ENCODE measurements at places on chromosomes 6 and 20.
A peak's percentile ranks its signal among the peaks of the same experiment; 100 is the strongest.

DNA sequence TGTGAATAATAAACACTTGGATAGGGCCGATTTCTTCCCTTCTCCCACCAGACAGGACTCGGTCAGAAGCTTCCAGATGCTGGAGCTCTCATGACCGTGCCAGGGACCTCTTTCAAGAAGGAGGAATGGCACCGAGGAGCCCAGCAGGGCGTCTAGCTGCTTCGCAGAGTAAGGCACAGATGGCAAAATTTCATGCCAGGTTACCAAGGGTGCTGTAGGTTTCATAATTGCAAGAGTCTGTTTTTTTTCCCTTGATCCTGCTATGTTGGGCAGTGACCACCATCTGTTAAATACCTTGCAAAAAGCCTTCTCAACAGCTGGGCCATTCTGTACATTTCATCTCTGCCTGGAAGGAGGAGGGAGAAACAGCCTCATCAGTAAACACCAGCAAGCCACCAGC lies 111.8 kb downstream of the EDN3 start:
- H3K4me3 ChIP-seq, result no peak overlapping the region
- peaks cover 28% of the 10 kb centered on the region for H3K27me3 ChIP-seq
- H3K27ac ChIP-seq, result no peak overlapping the region
- no peak for ATAC-seq

- peak overlapping the region; percentile 2 for H3K27ac ChIP-seq
- H3K4me1 ChIP-seq, result peaks cover 85% of the 10 kb centered on the region
- no peak for ATAC-seq
- H3K27me3 ChIP-seq, result no peaks in the 10 kb centered on the region
These were observed 58.2 kb downstream of the NFATC2 start for GRCh38 chr20:51484141-51484815.

DNA sequence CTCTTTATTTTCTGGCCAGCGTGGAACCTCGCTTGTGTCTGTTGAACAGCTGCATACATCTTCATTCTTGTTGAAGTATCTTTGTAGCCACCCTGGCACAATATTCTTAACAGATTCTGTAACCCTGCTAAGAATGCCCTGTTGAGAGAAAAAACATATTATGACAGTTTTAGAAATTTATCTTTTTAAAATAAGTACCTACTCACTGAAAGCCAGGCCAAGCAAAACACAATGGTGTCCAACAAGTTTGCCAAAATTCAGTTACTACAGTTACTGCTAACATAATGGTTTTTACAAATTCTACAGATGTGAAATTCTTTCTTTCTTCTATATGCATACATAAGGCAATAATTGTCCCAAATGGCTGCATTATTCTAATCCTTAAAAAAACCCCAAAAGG lies 18.2 kb downstream of the NUP153 start:
- H3K27me3 ChIP-seq, result no peaks in the 10 kb centered on the region
- H3K27ac ChIP-seq, result no peak overlapping the region
- peaks cover 40% of the 10 kb centered on the region for H3K36me3 ChIP-seq
- H3K4me3 ChIP-seq, result no peak overlapping the region
- peaks cover 63% of the 10 kb centered on the region for H3K4me1 ChIP-seq

GRCh38 chr6:9503111-9503761 lies 911.6 kb downstream of the TFAP2A start:
- H3K27ac ChIP-seq, result no peak overlapping the region
- H3K36me3 ChIP-seq, result no peaks in the 10 kb centered on the region
- ATAC-seq, result no peak
- no peaks in the 10 kb centered on the region for H3K4me1 ChIP-seq
- H3K27me3 ChIP-seq, result no peaks in the 10 kb centered on the region

DNA sequence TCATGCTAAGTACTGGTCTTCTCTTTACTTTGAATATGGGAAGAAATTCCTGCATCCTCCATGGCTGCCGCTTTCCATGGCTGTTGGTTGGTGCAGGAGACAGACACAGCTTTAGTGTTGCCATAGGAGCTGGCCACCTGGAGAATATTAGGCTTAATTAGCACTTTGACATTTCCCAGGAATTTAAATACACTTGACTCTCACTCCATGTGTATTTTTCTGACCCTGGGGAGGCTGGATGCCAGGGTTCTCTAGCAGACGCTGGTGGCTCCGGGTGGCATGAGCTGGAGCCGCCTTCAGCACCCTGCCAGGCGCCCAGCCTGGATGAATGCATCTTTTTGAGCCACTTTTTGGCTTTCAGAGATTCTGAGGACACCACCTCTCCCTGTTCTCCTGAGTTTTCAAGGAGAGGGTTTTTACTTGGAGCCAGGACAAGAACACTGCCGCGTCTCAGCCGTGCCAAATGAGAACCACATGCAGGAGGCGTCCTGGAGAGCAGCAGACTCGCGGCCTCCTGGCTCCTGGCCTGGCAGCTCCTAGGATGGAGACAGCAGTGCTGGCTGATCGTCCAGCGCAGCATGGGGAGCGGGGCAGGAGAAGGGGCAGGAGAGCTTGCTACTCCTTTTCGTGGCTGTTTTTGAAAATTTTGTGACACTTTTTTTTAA lies 258.8 kb downstream of the SMOC2 start:
- no peak overlapping the region for H3K4me3 ChIP-seq
- no peak for ATAC-seq
- no peaks in the 10 kb centered on the region for H3K36me3 ChIP-seq

- no peaks in the 10 kb centered on the region for H3K4me1 ChIP-seq
- no peak for ATAC-seq
- no peaks in the 10 kb centered on the region for H3K27me3 ChIP-seq
These were observed 323.1 kb upstream of the SLC35B3 start for GRCh38 chr6:8758412-8758811.

DNA sequence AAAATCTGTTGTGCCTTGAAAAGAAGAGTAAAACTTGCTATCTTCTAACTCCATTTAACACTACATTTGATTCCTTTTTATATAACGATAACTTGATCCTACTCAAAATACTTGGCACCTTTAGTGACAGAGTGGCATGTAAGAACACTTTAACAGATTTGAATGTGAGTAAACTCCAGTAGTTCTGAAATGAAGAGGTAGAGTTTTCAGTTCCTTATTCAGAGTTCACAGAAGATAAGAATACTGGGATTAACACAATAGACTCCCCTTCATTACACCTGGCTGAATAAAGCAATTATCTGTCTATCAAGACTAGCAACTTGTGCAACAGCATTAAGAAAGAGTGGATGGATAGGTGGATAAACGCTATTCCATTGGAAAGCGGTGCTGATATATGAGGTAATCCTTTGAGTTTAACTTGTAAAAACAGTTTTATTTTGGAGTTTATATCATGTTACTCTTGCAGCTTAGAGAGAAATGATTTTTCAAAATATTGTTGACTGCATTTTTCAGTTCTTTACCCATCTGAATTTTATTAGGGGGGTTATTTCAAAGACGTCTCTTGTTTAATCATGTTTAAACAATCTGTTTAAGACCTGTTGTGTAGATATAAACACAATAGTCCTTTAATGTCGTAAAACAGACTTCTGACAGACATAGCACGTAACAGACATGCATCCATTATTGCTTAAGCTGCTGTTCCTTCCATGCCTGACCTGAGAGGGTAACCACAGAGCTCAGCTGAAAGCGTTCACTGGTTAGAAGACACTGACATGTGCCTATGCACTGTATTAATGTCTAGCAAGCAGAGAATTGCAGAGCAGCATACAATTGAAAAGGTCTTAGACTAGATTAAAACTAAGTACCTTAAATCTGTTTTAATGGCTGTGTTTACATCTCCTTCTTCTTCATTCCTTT lies 102.4 kb upstream of the SUPT3H start:
- H3K27me3 ChIP-seq, result no peaks in the 10 kb centered on the region
- H3K27ac ChIP-seq, result peak overlapping the region; percentile 66
- no peaks in the 10 kb centered on the region for H3K36me3 ChIP-seq
- H3K4me3 ChIP-seq, result no peak overlapping the region
- ATAC-seq, result peak; percentile 84
- H3K4me1 ChIP-seq, result peaks cover 19% of the 10 kb centered on the region

- H3K27ac ChIP-seq, result no peak overlapping the region
- peaks cover 7% of the 10 kb centered on the region for H3K4me1 ChIP-seq
- ATAC-seq, result no peak
These were observed 915.0 kb downstream of the KIF16B start for GRCh38 chr20:15658295-15658694.

- H3K4me1 ChIP-seq, result peaks cover 5% of the 10 kb centered on the region
- ATAC-seq, result peak; percentile 36
- H3K4me3 ChIP-seq, result no peak overlapping the region
- H3K36me3 ChIP-seq, result no peaks in the 10 kb centered on the region
- H3K27me3 ChIP-seq, result peaks cover 12% of the 10 kb centered on the region
These were observed 178.8 kb downstream of the SMOC2 start for GRCh38 chr6:168619560-168620314.

DNA sequence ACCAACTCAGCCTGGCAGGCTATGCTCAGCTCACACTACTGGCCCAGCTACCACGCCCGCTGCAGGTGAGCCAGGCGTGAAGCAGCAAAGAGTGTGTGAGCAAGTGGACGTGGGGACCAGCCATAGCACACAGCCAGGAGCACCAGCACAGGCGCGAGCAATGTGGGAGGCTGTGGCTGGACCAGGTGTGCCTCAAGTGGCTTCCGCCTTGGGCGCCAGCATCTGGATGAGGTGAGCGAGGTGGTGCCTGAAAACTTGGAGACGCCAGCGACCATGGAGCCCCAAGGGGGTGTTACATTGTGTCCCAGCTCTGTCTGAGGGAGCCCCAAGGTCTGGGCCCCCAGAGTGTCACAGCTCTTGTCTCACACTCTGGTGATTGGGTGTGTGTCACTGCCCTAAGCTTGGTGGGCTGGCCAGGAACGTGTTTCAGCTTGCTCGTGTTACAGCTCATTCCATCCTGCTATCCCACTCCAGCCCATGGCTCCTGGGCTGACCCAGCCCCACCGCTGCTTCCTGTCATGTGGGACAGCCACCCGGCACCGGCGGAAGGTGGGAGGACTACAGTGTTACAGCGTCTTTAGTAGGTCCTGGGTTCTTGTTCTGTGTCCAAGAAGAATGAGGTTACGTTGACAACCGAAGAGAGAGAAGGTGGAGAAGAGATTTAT lies 508.0 kb upstream of the MMS22L start:
- peak; percentile 24 for ATAC-seq
- no peaks in the 10 kb centered on the region for H3K36me3 ChIP-seq
- H3K27ac ChIP-seq, result no peak overlapping the region
- no peaks in the 10 kb centered on the region for H3K27me3 ChIP-seq
- no peak overlapping the region for H3K4me3 ChIP-seq

DNA sequence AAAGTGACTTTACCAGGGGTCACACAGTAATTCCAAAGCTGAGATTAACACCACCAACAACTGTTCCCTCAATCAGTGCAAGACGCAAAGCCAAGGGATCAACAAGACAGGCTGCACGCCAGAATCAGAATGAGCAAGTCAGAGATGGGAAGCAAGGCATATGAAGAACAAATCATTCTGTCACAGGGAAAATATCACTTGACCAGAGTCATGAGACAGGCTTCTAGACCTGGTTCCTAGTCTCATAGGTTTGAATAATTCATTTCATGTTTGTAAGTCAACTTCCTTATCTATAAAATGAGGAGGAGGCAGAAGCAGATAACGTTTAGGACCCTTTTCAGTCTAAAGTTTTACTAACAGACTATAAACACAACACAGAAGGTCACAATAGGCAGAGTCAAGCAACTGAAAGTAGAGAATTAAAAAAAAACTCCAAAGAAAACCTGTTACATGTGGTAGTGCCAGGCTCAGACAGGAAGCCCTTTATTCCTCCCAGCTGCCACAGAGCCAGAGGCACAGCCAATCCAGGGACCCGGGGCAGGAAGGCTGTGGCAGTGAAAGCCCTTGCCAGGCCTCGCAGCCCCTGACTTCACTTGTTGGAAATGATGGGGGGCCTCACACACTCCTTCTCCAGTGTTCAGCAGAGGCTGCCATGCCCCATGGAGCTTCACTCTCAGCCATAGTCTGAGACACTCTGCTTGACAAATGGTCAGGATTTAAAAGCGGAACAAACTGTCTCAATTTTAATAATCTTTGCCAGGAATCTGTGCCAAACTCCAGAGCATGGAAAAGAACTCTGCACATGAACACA lies 29.2 kb upstream of the DST start:
- H3K27ac ChIP-seq, result no peak overlapping the region
- no peaks in the 10 kb centered on the region for H3K36me3 ChIP-seq
- no peaks in the 10 kb centered on the region for H3K27me3 ChIP-seq
- no peak for ATAC-seq
- H3K4me3 ChIP-seq, result no peak overlapping the region

- ATAC-seq, result no peak
- H3K4me1 ChIP-seq, result no peaks in the 10 kb centered on the region
- no peaks in the 10 kb centered on the region for H3K36me3 ChIP-seq
- H3K27me3 ChIP-seq, result no peaks in the 10 kb centered on the region
- no peak overlapping the region for H3K4me3 ChIP-seq
These were observed 255.1 kb upstream of the JAG1 start for GRCh38 chr20:10928841-10929421.

DNA sequence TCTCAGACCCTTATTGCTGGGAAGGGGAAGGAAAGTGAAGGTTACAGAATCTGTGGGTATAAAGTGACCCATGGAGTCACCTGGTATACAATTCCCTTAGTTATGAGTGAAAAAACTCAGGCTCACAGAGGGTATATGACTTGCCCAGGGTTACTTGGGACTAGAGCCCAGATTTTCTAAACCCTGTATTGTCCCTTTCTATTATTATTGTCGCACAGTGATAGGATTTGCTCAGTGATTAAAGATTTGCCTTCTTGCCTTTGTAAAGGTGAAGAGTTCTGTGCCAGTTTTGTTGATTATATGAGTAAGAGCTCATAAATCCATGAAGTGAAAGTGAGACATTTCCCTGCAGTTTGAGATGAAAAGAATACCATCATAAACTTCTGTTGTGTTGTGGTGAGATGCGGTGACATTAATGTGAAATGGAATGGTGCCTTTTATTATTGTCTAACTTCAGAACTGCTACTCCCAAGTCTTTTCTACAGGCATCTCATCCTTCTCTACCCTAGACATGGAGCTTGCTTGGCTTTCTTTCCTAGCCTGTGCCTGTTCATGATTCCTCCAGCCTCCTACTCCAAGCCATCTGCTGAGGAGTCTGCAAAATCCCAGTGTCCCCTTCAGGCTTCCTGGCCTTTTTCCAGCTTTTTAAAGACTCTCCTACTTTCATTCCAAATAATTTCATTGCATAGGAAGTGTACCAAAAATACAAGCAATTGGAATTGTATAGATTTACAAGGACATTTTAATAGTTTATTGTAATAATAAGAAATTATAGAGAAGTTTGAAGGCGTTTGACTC lies 33.5 kb upstream of the ADIG start:
- no peaks in the 10 kb centered on the region for H3K27me3 ChIP-seq
- no peak for ATAC-seq
- peaks cover 40% of the 10 kb centered on the region for H3K36me3 ChIP-seq
- H3K27ac ChIP-seq, result no peak overlapping the region
- no peaks in the 10 kb centered on the region for H3K4me1 ChIP-seq
- H3K4me3 ChIP-seq, result no peak overlapping the region

- peak; percentile 34 for ATAC-seq
- peaks cover 25% of the 10 kb centered on the region for H3K27me3 ChIP-seq
- H3K27ac ChIP-seq, result peak overlapping the region; percentile 64
- H3K36me3 ChIP-seq, result no peaks in the 10 kb centered on the region
- H3K4me1 ChIP-seq, result peaks cover 18% of the 10 kb centered on the region
These were observed 175.6 kb downstream of the BMP7 start for GRCh38 chr20:57090590-57091560.
